ENCODE measurements at places on chromosomes 4 and X.

DNA sequence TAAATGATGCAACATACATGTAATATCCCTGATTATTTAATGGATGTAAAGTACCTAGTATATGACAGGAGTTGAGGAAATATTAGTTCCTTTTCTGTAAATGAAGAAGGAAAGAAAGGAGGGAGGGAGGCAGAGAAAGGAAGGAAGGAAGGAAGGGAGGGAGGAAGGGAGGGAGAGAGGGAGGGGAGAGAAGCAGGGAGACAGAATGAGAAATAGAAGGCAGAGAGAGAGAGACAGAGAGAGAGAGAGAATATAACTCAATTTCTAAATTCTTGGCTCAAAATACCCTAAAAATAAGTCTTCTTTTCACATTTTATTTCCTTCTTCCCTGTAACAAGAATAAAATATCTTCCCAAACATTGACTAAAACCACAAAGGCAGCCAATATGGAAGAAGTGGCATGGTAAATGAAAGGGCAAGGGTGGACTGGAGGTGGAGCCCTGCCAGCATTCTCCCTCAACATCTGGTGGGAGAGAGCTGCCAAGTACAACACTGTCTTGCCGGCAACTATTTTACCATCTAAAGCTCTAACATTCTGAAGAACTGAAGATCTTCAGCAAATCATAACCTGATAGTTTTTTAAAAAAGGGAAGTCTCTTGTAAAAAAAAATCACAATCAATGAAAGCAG, 245.1 kb downstream of the PPP3CA start:
- peak; percentile 13 for DNase-seq

DNA sequence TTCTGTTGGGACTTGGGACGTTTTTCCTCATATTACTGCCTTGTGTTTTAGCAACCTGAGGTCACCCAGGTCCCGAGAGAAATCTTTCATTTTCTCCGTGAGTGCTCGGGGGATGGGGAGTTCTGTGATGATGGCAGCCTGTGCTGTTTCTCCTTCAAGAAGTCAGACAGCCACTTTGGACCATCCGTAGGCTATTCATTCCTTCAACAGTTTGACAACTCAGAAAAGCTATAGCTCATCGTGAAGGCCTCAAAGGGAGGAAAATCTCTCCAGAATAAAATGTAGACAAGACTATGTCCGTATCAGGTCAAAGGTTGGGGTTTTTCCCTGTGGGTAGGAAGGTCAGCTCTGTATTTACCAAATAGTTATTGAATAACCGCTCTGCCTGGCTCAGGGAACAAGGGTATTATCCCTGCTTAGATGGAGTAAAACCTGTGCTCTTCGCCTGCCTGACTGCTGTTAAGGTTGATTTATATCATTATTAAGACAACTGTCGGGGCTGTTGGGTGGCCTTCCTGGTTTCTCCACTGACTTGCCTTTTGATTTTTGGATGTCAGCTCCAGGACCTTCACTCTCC, 36.6 kb downstream of the FAM114A1 start:
- no peak for DNase-seq

DNA sequence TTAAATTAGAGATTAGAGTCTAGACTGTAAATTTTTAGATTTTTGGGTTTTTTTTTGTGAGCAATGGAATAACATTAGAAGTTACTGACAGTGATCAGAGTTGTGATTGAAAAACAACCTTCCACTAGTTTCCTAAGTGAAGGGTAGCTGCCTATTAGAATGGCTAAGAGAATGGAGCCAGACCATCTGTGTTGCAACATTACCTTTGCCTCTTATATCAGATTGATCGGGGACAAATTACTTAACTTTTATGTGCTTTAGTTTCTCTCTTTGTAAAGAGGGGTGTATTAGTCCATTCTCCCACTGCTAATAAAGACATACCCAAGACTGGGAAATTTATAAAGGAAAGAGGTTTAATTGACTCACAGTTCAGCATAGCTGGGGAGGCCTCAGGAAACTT, 12.5 kb upstream of the PI4K2B start:
- DNase-seq, result no peak

DNA sequence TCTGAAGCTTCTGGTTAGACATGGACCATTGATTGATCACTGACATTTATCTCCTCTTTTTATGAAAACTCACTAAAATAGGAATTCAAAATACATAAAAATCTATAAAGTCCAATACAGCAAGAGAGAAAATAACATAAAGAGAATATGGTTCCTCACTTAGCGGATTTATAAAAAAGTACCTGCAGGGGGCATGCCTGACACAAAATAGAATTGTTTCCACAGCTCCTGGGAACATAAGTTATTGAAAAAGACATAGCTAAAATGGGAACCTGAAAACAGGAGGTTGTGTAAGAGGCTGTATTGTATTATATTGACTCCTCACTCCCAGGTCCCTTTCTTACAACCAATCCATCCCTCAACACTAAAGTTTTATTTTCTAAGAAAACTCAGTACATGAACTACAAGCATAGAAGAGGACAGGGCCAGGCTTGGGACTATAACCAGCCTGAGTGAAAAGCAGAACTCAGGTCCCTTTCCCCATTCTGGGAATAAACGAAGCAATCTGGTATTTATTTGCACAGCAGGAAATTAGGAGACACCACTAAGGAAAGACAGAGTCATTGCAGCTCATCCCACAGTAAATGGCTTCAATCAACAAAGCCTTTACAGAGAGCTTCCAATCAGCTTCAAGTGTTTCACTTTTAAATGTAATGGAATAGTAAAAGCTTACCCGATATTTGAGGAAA, 121.1 kb upstream of the NDST4 start:
- DNase-seq, result no peak

- no peak for DNase-seq
Observed at GRCh38 chr4:142773505-142773904, 72.6 kb downstream of the INPP4B start.

DNA sequence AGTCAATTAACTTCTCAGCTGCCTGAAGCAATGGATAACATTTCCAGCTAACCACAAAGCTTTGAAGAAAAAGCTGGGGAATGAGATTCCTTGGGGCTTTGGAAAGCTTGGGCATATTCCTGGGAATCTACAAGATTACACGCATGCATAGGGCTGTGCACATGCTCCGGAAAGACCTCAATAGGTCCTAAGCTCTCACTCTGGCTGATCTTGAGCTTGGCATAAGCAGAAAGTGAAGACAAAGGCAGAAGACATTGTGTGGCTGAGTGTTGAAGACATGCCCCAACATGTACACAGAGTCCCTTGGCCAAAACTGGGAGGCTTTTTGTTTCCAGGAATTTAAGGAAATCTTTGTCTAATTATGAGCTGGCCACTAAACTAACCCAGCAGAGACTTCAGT, 31.2 kb downstream of the ATG4A start:
- no peak for DNase-seq

DNA sequence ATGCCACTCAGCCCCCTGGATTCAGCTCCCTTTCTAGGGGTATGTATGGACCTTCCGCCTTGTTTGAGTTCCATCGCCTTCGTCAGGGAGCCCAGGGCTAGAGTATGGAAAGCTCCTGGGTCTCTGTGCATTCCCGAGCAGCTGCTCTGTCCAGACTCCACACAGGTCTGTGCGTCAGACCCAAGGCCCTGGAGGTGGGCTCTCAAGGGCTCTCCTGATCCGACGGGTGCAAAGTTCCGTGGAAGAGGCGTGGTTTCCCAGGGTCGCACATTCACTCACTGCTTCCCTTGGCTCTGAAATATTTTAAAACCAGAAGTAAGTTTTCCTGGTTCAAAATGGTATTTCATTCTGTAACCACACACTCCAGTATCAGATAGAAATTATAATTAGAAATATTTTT, 863.2 kb downstream of the TRIML1 start:
- DNase-seq, result no peak

GRCh38 chr4:173698557-173699262, 168.7 kb upstream of the HAND2 start:
- DNase-seq, result no peak

- no peak for DNase-seq
Observed at GRCh38 chrX:136147976-136148375, 643 bp downstream of the FHL1 start.

GRCh38 chr4:25865586-25865985, 2.8 kb upstream of the SEL1L3 start:
- no peak for DNase-seq

DNA sequence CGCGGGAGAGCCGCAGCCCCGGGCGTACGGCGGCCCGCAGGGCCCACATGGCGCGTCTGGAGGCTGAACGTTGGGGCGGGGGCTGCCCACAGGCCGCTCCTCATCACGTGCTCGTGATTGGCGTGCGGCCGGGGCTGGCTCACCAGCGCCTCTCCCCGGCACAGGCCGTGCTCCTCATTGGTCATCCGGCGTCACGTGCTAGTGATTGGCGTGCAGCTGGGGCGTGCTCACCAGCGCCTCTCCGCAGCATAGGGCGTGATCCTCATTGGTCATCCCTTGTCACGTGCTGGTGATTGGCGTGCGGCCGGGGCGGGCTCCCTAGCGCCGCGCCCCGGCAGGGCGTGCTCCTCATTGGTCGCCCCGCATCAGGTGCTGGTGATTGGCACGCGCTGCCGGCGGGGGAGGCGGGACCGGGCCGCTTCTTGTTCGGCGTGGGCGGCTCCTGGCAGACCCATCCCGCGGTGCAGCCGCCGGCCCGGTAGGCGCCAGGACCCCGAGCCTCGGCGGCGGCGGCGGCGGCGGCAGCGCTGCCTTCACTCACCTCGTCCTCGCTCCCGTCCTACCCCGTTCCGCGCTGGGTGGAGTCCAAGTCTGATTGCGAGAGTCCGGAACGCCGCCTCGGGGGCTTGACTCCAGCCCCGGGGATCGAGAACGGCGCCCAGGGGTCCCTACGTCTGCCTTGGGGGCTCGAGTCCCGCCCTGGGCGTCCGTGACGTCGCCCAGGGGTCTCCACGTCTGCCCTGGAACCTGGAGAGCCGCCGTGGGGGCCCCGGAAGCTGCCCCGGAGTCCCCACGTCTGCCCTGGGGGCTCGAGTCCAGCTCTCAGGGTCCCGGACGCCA, at the start of gene GTPBP6:
GTPBP6 (minus strand) TSS at position 58 of the 840 bp plus-strand sequence; CDS start at position 49, 9 bp downstream.
- DNase-seq, result no peak

DNA sequence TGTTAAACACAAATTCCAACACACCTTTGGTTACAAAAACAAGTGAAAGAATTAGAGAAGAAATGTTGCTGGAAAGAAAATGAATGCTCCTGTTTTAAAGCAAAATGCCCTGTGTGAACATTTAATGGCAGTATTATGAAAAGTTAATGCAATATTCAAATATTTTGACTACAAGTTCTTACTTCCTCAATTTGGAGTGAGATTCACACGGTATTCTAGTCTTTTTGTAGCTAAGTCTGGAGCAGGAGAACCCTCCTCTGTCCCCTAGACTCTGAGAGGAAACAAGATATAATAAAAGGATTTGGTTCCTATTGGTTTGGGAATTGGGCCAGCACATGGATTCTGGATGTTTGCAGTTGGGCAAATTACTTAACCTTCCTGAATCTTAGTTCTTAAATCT, 12.7 kb downstream of the MAD2L1 start:
- no peak for DNase-seq

- no peak for DNase-seq
Observed at GRCh38 chr4:176339936-176340761, 20.4 kb downstream of the SPCS3 start.

DNA sequence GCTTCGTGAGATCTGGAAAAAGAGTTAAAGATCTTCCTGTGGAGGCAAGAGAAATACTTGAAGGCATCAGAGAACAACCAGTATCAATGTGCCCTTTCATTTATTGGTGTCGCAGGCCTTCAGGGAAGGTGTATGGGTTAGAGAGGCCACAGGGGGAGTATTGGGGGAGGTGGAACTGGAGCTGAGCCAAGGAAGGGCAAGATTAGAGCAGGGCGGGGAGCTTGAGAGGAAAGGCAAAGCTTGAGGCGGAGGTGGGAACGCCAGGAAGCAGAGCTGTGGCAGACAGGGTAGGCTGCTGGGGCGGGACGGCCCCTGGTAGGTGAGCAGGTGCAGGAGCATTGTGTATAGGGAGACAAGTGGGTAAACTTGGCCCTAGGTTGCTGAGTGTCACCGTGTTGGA, 329.9 kb downstream of the ARHGAP10 start:
- DNase-seq, result no peak

- DNase-seq, result no peak
Observed at GRCh38 chrX:140346729-140347128, 158.1 kb downstream of the SOX3 start.

- DNase-seq, result no peak
Observed at GRCh38 chrX:8743126-8743732, 11.3 kb upstream of the ANOS1 start.

- DNase-seq, result no peak
Observed at GRCh38 chr4:1376841-1377605, 29.2 kb downstream of the NKX1-1 start.
